ENCODE measurements at places on chromosomes 11 and 22.

DNA sequence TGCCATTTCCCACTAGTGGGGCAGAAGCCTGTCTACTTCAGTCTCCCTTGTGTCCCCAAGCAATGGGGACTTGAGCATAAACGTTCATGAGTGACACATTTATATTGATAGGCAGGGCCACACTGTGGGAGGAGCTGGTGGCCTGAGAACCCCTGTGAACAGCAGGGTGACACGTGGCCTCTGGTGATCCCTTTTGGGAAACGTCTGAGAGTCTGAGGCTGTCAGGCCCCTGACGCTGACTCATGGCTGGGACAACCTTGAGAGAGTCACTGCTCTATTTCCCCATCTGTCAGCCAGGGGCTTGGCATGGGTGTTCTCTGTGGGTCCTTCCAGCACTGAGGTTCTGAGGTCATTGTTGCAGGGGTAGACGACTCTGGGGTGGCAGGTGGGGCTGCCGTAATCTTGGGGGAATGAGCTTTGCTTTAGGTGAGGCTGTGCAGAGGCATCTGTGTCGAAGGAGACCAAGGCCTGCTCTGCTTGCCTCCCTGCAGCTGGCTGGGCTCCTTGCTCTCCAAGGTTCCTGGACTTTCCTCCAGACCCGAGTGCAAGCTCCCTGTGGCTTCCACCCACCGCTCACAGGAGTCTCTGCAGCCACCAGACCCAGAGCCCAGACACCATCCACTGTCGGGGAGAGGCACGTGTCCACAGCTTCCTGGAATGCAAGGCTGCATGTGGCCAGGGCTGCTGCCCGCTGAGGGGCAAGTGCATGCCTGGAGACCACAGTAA is 54.7 kb downstream of the SMIM38 start:
- no peak for DNase-seq

DNA sequence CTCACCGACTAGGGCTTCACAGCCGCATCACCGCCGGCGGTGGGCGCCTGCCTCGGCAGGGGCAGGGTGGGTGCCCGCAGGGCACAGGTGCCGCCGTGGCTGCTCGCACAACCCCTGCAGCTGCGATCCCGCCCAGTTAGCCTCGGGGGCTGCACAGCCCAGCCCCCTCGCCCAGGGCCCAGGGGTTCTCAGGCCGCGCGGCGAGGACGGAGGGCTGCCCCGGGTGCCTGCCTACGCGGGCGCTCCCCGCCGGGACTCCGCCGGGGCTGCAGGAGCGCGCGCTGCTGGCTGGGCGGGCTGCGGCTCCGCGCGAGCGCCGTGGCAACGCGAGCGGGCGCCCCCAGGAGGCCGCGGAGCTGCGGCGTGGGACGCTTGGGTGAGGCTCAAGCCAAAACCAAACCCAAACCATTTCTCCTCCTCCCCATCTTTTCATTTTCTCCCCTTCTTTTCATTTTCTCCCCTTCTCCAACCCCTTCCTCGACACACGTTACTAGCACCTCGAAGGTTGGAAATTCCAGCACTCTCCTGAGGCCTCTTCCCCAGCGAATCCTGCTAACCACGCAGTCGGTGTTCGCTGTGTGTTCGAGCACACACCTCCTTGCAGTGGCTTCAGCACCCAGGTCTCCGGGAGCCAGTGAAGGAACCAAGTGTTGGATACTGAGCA is at the start of gene MICAL3:
TSS of gene MICAL3 (minus strand) at position 286 of the 664 bp plus-strand sequence. CDS start 117,749 bp downstream, outside the sequence.
- DNase-seq, result peak; percentile 61

GRCh38 chr11:17268902-17269301 is 7.6 kb upstream of the NUCB2 start:
- no peak for DNase-seq

DNA sequence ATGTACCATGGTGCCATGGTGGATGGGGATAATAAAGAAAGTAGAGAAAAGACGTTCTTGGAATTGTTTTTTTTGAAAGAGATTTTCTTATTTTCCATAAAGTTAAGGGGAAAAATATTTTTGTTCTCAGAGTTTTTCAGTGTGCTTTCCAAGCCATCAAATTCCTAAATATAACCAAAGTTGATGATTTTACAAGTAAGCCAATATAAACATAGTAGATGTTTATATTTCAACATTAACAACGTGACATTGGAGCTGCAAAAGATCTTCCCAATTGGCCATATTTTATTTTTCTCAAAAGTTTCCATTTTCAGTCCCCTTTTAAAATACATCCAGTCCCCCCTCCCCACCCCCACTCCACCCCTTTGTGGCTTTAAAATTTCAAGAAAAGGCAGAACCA is 80.9 kb upstream of the PICALM start:
- DNase-seq, result no peak

DNA sequence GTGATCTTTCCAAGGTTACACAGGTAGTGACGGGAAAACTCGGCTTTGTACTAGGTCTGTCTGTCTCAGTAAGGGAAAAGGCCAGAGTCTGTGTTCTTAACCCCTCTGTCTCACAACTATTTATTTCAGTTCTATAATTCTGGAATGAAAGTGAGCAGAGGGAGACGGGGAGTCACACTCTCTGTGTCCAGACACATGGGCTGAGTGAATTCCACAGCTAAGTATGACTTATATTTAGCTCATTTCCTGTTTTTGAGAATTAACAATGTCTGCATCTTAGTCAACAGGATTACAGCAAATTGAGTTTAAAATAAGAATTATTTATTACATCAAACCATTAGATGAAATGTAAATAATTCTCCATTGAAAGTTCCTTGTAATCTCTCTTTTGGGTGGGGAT is 62.5 kb upstream of the OR4B1 start:
- DNase-seq, result no peak

DNA sequence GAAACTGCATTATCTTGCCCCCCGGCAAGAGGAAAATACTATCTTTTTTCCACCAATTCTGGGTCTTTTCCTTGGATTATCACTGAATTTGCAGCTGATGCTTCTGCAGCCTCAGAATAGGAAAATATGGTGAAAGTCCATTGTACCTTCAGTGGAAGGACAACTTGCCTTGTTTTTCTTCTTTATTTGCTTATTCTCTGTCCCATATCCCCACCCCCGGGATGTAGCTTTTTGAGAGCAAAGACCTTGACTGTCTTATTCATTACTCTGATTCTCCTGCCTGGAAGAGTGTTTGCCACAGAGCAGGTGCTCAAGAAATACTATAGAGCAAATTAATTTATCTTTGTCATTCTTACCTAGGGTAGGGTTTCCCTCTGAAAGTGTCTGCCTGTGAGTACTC is 29.5 kb downstream of the UBASH3B start:
- no peak for DNase-seq

GRCh38 chr11:4637662-4638047 is 378 bp downstream of the OR51D1 start:
- no peak for DNase-seq

Measured in activated CD4-positive, CD25-positive, alpha-beta regulatory T cell treated with anti-CD3 and anti-CD28 coated beads, Interleukin-2, amount 50 U/mL, for 72 hours (primary cell).